ENCODE measurements at places on chromosomes 13 and 19.

GRCh38 chr13:33452873-33453517 is 167.4 kb upstream of the STARD13 start:
- no peak for DNase-seq

DNA sequence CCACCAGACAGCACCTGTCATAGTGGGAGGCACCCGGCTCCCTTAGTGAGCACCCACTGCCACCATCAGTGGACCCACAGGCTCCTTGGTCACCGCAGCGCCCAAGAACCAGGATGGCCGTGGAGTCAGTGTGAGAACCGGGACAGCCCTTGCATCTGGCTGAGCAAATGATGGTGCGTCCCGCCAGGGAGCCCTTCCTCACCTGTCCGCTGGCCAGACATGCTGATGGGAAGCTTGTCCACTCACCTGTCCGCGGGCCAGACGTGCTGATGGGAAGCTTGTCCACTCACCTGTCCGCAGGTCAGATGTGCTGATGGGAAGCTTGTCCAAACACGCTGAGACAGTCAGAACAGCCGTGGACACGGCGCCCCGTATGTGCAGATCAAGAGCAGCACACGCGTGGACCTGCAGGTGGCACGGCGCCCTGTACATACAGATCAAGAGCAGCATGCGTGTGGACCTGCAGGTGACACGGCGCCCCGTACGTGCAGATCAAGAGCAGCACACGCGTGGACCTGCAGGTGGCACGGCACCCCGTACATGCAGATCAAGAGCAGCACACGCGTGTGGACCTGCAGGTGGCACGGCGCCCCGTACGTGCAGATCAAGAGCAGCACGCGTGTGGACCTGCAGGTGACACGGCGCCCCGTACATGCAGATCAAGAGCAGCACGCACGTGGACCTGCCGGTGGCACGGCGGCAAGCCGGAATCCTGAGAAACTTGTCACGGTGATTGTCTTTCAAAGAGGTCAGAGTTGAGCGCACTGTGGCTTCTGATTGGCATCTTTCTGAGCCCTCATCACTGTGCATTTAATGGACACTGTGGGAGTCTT is 40.7 kb upstream of the DCUN1D2 start:
- DNase-seq: no peak

DNA sequence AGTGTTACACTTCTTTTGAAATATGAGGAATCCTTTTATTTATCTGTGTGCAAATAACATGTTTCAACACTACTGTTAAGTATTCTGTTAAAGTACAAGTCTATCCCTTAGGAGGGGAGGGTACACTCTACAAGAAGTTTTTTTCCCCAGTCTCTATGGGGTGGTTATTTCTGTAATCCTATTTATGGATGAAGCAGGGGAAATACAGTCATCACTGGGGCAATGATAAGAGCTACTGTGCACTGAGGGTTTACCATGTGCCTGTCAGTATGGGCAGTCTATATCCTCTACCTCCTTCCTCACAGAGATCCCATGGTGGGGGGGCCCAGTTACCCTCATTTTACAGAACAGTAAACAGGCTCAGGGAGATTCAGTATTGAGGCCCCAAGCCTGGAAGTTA is 16.6 kb upstream of the TRIM13 start:
- no peak for DNase-seq

DNA sequence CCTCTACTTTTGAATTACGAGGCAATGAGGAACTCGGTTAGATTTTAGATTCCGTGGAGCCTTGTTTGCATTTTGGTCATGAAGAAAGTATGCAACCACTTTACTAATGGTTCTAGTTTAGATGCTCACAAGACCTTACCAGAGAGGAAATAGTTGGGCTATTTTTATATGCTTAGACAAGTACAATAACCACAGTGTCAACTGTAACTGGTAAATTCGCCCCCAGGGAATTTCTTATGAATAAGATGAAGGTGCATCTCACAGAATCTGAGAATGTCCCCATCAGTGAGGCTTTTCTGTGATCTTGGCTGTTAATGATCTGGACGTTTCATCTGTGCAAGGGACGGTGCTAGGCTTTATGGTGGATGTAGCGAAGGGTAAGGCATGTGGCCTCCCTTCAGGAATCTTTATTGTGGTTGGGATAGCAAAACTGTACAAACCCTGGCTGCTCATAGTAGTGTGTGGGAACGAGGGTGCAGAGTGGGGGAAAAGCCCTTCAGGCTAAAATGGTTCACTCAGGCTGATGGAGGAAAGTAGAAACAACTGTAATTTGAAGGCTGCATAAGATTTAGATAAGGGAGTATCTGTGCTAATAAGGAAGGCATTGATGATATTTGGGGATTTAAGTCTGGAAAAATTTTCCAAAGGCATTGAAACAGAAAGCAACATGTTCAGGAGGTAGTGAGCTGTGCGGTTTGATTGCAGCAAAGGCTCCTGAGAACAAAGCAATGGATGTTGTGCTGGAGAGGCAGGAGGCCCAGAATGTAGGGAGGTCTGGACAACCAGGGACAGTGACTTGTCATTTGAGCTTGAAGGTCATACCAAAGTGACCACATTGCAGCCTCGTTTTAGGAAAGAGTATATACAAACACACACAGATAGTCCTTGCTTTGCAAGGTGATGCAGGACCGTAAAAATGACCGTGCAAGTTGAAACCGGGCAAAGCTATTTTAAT is 28.4 kb downstream of the UBAC2 start:
- no peak for DNase-seq

DNA sequence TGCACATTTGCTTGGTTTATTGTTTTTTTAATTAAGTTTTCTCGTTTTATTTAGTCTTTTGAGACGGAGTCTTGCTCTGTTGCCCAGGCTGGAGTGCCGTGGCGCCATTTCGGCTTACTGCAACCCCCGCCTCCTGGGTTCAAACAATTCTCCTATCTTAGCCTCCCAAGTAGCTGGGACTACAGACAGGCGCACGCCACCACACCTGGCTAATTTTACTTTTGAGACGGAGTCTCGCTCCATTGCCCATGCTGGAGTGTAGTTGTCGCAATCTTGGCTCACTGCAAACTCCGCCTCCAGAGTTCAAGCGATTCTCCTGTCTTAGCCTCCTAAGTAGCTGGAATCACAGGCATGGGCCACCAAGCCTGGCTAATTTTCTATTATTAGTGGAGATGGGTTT is 1.3 kb downstream of the RPS9 start:
- DNase-seq: no peak

GRCh38 chr13:100529666-100530377 is 58.8 kb downstream of the GGACT start:
- DNase-seq: no peak

GRCh38 chr19:6087074-6087571 is 23.2 kb downstream of the RFX2 start:
- DNase-seq: no peak

GRCh38 chr13:33188093-33188882 is 97.3 kb downstream of the STARD13 start:
- DNase-seq: no peak

DNA sequence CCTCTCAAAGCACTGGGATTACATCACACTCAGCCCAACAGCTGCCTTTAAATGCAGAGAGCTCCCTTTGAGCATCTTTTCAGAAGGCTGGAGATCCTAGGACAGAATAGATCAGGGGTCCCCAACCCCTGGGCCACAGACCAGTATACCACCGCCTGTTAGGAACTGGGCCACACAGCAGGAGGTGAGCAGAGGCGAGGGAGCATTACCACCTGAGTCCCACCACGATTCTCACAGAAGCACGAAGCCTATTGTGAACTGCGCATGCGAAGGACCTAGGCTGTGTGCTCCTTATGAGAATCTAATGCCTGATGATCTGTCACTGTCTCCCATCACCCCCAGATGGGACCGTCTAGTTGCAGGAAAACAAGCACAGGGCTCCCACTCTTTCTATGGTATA is 2.2 kb upstream of the WTIP start:
- no peak for DNase-seq

DNA sequence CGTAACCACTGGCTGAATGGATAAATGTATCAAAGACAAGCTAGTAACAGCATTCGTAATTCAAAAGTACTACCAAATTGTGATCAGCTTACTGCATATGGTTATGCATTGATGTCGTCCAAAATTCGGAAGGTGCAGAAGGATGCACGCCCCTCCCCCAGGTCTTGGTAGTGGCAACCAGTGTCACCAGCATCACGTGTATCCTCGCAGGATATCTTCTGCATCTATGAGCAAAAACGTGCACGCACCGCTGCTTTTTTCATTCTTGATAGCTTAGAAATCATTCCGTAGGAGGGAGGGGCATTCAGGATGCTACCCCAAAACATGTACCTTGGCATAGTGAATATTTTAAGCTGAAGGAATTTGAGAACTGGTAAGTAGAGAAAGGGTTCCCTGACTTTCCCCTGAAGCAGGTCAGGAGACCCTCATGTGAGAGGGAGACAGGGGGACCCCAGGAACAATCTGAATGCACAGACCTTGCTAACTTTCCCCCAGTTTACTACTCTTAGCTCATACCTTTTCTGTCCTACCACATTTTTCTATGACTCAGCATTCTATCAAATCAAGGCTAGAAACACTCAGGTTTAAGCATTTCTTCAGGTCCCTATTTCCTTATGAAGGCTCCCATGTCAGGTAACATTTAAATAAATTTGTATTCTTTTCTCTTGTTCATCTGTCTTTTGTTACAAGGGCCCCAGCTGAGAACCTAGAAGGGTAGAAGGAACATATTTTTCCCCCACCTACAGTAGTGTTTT is 61.2 kb upstream of the TM9SF2 start:
- DNase-seq: no peak

DNA sequence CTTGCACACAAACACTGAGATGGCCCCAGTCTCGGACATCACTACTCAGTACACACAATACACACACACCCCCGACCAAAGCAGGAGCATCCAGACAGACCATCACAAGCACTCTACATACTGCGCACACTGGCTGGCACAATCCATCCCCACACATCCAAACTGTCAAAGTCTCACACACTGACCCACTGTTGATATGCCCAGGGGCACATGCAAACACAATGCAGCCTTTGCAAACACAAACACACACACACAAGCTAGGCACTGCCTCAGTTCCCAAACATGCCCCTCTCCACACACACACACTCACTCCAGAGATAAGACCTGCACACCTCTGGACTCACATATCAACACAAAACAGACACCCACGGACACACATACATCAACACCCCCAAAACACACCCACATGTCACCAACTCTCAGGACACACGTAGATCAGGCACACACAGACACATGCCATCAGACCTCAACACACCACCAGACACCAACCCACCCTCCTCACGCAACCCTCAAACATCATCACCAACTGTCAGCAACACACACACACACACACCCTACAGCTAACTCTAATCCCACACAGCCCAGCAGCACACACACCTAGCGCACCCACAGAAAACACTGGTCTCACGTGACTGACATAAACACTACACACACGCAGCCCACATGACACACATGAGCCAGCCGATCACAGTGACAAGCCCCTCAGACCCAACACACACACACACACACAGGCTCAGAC is 1.9 kb downstream of the BBC3 start:
- DNase-seq: no peak

Data from stimulated activated CD8-positive, alpha-beta memory T cell treated with anti-CD3 and anti-CD28 coated beads, Interleukin-15, amount 100 ng/mL, for 1 hour (primary cell).